Activated T-helper 17 cell treated with anti-CD3 and anti-CD28 coated beads, Interleukin-2, amount 50 U/mL, for 72 hours (primary cell): ENCODE measurements at places on chromosomes 3 and 15. TPM values are rescaled to one million over a fixed set of nuclear protein-coding genes. Genes with fewer than 3 reads are reported as not detected.

GRCh38 chr3:4770561-4770960, 208.7 kb upstream of the BHLHE40 start:
- H3K36me3 ChIP-seq = peaks cover 62% of the 10 kb centered on the region
- no peak overlapping the region for H3K4me3 ChIP-seq
- no peak for ATAC-seq
- peaks cover 20% of the 10 kb centered on the region for H3K4me1 ChIP-seq
- H3K27ac ChIP-seq = no peak overlapping the region

DNA sequence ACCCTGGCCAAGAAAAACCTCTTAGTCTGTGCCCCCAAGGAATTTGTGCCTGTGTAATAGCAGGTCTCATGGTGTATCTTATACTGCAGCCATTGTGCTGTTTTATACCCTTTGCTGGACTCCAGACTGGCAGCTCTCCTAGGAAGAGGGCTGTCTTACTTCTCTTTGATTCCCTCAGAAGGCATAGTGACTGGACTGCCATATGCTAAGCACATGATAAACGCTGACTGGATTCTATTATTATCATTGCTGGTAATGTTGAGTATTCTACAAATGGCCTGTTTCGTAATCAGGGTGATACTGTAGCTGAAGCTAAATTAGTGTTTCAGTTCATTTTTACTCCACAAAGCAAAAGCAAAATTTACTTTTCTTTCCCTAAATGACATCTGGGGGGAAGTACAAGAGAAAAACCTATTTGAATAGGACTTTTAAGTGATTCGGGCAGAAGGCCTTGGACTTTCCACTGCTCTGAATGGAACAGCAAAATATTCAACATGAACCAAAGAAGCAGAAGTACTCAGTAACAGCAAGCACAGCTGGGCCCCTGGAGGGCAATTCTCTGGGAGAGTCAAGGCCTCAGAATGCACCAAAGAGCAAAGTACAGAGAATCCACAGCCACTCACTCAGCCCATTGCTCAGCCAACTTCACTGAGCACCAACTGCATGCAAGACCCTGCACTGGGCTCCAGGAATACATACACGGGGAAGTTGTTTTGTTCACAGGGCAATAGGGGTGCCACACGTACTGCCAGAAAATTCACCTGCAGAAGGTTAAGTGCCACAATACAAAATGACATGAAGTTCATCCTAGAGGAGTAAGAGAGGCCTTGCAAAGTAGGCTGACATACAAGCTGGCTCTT, 7.9 kb upstream of the BCL2A1 start:
- peak overlapping the region; percentile 5 for H3K27ac ChIP-seq
- ATAC-seq = peak; percentile 84
- peaks cover 18% of the 10 kb centered on the region for H3K4me1 ChIP-seq
- peak overlapping the region; percentile 26 for H3K4me3 ChIP-seq
- H3K27me3 ChIP-seq = no peaks in the 10 kb centered on the region
- no peaks in the 10 kb centered on the region for H3K36me3 ChIP-seq

Gene NR2F2
- not detected for total RNA-seq

Gene APBA2
- total RNA-seq = 3.8 TPM

GRCh38 chr3:30810625-30811024, 83.8 kb downstream of the GADL1 start:
- ATAC-seq = no peak
- H3K27ac ChIP-seq = no peak overlapping the region
- H3K27me3 ChIP-seq = peaks cover 12% of the 10 kb centered on the region

- ATAC-seq = no peak
- H3K36me3 ChIP-seq = peaks cover 89% of the 10 kb centered on the region
- H3K27ac ChIP-seq = peak overlapping the region; percentile 87
- peak overlapping the region; percentile 83 for H3K4me3 ChIP-seq
- H3K27me3 ChIP-seq = no peaks in the 10 kb centered on the region
Measured at GRCh38 chr3:128804811-128805155, 74.6 kb upstream of the ACAD9 start.
